Cardiac ventricle fibroblast (primary cell): ENCODE measurements at places on chromosomes 3 and 15. TPM values are rescaled to one million over a fixed set of nuclear protein-coding genes. Genes with fewer than 3 reads are reported as not detected.

Gene HHATL
- total RNA-seq, result not detected in 2 replicates

Gene GJD2
- not detected in 2 replicates for total RNA-seq

Gene GABRB3
- total RNA-seq, result 0.44 and 1.1 TPM in 2 replicates

Gene TMEM108
- total RNA-seq, result not detected in 2 replicates

Gene TRIM59
- total RNA-seq, result 5.2 and 5.6 TPM in 2 replicates

Gene PPARG
- 60.0 and 70.3 TPM in 2 replicates for total RNA-seq

Gene HTD2
- 5.9 and 6.9 TPM in 2 replicates for total RNA-seq

Gene PAQR5
- 0.94 and 1.5 TPM in 2 replicates for total RNA-seq
